ENCODE measurements at places on chromosomes 11 and 22.

- no peak for DNase-seq
Measured at GRCh38 chr22:31431950-31432349, 32.5 kb downstream of the DRG1 start.

DNA sequence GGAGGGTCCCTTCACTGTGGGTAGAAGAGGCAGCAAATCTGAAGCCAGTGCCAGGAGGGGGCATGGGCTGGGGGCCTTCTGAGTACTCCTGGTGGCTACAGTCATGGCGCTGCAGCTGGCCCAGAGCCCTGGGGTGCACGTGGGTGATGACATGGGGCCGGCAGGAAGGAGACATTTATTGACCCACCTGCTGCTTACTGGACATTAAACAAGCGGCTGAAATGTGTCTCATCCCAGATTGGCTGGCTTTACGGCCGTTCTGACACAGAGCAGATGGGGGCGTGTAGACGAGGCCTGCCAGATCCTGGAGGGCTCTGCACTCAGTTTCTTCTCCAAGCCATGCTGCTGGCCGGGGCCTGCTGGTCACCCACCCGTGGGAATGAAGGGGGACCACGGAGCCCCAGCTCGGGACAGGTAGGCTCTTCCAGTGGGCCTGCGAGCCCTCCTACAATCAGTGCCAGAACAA lies 906.9 kb downstream of the BRD1 start:
- no peak for DNase-seq

- no peak for DNase-seq
Measured at GRCh38 chr11:78223320-78223954, 34.7 kb downstream of the USP35 start.

GRCh38 chr11:36817336-36817965 lies 219.4 kb upstream of the RAG2 start:
- no peak for DNase-seq

DNA sequence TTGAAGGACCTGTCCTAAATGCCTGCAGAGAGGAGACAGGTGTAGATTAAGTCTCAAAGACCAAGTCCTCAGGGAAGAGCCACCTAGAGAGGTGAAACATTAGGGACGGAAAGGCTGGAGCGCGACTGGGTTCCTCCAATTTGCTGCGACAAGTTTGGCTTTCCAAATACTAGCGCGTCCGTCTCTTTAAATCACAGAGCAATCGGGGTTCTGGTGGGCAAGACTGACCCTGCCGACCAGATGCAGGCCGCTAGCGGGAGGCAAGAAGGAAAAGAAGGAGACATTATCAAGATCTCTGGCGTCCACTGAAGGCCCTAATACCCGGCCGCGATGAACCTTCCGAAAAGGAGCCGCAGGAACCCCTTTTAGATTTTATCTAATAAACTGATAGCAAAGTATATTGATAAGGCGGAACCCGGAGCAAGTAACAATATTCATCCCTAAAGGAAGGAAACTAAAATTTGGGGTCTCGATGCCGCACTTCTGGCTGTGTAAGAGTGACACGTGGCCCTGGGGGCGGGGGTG lies 128.2 kb upstream of the C11orf58 start:
- no peak for DNase-seq

- no peak for DNase-seq
Measured at GRCh38 chr11:3099178-3099577, 42.0 kb upstream of the CARS1 start.

DNA sequence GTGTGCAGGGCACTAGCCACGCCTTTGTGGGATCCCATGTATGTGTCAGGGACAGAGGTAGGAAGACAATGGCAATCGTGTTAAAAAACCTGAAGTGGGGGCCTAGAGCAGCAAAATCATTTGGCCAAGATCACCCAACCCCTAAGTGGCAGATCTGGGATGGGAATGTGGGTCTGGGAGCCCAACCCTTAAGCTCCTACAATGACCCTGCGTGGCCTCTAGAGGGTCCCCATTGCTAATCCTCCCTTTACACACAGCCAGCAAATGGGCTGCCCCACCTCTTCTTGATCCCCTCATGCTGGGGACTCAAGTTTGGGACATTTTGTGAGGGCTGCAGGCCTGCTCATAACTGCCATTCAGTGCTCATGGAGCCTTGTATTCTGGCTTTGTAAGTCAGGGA lies 73.2 kb upstream of the SUSD2 start:
- no peak for DNase-seq

DNA sequence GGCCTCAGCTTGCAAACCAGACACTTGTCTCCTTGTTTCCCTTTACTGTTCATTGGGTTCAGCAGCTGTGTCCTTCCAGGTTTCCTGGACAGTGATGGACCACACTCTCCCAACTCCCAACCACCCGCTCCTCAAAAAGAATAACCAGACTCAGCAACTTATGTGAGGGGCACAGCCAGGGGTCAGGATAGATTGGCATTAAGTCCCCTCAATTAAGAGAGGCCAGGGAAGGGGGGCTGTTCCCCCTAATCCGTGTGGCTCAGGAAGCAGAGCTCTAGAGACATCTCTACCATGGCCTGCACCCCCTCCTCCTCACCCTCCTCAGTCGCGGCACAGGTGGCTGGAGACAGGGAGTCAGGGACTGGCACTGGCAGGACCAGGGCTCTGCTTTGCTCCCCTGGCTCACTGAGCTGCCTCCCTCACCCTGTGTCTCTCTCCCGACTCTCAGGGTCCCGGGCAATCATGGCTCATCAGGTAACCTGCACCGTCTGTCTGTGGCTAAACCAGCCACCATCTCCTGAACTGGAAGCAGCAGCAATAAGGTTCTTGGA lies 111.7 kb downstream of the ZNF280B start:
- DNase-seq = no peak

GRCh38 chr22:40324468-40325305 lies 21.6 kb upstream of the ADSL start:
- DNase-seq = peak; percentile 52

DNA sequence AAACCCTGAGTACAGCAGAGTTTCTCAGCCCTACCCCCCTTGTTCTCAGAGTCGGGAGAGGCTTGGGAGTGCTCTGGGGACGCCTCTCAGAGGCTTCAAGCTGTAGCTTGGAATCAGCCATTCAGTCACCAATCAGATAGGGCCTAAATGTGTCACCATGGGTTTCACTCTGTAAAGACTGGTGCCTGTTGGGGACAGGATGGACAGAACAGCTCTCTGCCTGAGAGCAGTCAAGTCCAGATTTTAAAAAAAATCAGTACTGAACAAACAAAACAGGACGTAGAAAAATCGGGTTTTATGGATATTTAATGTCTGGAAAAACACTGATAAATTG lies 1.3 kb downstream of the FADD start:
- no peak for DNase-seq

DNA sequence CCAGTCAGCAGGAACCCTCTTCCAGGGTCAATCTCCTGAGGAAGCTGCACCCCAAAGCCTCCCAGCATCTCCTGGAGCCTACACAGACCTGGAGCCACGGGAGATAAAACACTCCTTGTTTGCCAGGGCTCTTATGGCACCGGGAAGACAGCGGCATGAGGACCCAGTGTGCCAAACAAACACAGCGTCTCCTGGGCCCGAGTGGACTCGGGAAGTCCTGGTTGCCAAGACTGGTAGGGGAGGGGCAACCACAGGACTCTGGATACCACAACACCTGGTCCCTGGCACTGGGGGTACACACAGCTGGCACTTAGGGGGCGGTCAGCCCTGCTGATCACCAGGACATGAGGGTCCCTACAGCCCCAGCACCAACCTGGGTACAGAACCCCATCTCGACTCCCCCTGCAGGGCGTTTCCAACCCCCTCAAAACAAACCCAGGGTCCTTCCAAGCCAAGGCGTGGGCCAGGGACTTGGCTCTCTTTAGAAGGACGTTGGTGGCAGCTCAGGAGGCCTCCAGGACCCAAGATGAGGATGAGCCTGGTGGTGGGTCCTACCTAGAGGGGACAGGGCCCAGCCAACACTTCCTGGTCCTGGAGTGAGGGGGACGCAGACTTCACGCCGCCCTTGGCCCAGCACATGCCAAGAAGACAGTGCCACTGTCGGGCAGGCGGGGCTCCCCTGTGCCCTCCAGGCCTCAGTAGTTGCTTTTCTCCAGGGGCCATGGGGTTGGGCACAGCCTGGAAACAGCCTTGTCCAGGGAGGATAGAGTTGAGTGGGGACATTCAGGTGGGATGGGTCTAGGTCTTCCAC lies 85.0 kb downstream of the CELSR1 start:
- no peak for DNase-seq

DNA sequence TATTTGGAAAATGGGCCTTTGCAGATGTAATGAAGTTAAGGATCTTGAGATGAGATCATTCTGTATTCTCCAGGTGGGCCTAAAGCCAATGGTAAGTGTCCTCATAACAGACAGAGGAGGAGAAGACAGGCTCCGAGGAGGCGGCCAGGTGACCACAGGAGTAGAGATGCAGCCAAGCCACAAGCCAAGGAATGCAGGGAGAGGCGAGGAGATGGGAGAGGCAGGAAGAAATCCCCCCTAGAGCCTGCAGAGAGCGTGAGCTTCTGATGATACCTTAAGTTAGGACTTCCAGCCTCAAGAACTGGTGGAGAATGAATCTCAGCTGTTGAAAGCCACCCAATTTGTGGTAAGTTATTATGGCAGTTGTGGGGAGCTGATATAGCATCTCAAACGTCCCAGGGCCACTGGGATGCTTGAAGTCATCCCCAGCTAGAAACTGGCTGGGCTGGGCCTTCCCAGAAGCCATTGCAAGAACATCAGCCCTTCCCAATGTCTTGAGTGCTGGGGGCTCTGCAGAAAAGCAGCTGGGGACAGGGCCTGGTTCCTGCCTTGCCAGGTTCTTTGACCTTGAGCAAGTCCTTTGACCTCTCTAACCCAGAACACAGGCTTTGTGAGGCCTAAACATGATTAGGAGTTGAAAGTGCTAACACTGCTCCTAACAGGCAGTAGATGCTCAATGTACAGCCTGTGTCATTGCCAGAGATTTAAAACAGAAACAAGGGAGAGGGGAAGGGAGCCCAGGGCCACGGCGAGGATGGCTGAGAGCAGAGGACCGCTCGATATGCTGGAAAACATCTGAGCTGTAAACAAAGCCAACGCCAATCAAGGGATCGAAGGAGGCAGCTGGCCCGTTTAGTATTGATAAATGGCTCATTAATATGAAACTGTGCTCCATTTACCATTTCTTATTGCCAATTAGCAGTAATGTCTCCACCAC lies 632.3 kb downstream of the TBC1D22A start:
- no peak for DNase-seq

DNA sequence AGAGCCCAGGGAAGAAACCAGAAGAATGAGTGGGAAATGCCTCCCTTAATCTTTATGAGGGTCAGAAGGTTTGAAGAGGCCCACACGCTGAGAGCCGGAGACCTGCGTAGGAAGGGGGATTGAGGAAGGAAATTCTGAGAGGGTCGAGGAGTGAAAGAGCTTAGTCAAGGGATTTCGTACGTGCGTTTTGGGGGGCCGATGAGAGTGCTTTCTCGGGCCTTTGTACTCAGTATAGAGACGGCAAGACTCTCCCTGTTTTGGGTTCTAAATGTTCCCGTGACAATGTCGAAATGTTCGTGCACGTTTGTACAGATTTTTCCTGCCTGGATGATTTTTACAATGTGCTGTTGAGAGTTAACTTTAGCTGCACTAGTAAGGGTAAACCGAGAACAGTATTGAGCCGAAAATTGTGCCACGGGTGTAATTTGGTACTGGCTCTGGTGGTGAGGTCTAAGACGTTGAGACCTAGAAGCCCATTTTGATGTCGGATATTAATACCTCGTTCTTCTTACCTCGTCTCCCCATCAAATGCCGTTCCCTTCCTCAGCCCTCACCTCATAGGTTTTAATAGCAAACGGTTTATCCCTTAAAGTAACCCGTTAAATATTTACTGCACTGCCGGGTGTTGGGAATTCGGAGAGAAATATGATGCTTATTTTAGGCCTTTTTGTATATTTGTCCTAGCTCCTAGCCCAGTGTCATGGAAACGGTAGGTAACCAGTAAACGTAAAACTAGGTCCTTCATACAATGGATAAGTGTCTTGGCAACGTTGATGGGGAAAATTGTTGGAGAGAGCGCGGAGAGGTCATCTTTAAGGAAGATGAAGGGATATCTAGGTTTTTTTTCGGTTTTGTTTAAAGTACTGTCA lies 734 bp downstream of the C11orf58 start:
- no peak for DNase-seq

- no peak for DNase-seq
Measured at GRCh38 chr11:46277622-46278386, at the start of gene CREB3L1. Gene CREB3L1, plus strand, starts transcription at chr11:46277662. Its CDS starts 450 bp downstream, at chr11:46278112.

DNA sequence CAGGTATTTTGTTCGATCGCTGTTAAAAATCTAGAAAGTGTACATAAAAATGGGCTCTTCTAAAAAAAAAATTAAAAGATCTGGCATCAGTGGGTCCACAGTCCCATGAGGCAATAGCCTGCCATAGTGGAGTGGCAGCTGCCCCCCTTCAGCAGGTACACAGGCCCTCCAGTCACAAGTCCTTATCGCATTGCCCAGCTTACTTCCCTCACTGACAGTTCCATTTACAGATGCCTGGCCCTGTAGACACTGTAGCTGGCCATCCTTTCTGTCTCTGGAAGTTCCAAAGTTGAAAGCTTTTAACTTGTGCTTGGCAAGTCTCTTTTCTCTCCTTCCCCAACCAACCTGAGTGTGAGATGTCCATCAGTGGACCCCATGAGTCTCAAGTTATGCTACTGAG lies 11.4 kb downstream of the ZNRF3 start:
- no peak for DNase-seq

GRCh38 chr11:111512296-111513239 lies at the start of gene BTG4:
Gene BTG4, minus strand, starts transcription at chr11:111512386. Its CDS starts 13,610 bp downstream, at chr11:111498776.
- DNase-seq = peak; percentile 62

- DNase-seq = no peak
Measured at GRCh38 chr11:112649856-112650255, 311.4 kb upstream of the NCAM1 start.

GRCh38 chr11:63687845-63688244 lies 6.5 kb downstream of the RTN3 start:
- DNase-seq = no peak

GRCh38 chr22:33034753-33035152 lies 23.4 kb downstream of the SYN3 start:
- no peak for DNase-seq

DNA sequence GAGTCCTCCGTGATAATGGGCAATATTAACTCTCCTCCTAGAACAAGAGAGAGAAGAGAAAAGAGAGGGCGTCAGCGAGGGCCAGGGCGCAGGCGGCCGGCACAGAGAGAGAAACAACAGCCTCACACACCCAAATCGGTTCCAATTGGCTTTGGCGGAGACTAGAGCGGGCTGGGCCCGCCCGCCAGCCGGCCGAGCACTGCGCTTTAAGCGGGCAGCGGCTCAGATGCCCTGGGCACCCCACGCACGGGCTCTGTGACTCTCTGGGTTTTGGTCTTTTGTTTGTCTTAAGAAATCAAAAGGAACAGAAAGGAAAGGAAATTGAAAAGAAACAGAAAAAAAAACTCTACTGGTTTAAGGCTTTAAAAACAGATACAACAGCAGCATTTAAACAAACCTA lies 17.0 kb downstream of the SLC22A12 start:
- no peak for DNase-seq

GRCh38 chr11:15815246-15816195 lies 540.8 kb downstream of the SOX6 start:
- DNase-seq = no peak

DNA sequence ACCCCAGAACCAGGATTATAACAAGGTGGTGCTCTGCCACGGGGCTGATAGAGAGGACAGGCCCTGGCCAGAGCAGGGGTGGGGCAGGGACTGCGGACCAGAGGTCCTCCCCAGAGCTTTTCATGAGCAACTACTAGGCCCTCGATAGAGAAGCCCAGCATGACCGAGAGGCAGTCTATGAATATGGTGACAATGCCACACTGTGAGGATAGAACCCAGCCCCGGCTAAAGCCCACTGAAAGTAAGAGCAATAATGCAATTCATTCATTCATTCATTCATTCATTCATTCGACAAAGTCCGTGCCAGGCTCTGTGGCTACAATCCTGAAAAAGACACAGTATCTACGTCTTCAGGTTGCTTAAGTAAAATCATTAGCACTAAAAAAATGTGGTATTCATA lies 35.6 kb upstream of the CD5 start:
- no peak for DNase-seq

GRCh38 chr11:108498816-108499408 lies 728 bp upstream of the POGLUT3 start:
- no peak for DNase-seq
